Psoas muscle (tissue), 8 donors: ENCODE measurements at places on chromosomes 3 and 15. TPM values are rescaled to one million over a fixed set of nuclear protein-coding genes. Genes with fewer than 3 reads are reported as not detected.

- no peaks in the 10 kb centered on the region for H3K36me3 ChIP-seq
- H3K27me3 ChIP-seq: no peaks in the 10 kb centered on the region
- no peaks in the 10 kb centered on the region for H3K4me1 ChIP-seq
- H3K4me3 ChIP-seq: no peak overlapping the region
- H3K27ac ChIP-seq: no peak overlapping the region
These were observed 249.9 kb downstream of the ROBO1 start for GRCh38 chr3:79517766-79518413.

DNA sequence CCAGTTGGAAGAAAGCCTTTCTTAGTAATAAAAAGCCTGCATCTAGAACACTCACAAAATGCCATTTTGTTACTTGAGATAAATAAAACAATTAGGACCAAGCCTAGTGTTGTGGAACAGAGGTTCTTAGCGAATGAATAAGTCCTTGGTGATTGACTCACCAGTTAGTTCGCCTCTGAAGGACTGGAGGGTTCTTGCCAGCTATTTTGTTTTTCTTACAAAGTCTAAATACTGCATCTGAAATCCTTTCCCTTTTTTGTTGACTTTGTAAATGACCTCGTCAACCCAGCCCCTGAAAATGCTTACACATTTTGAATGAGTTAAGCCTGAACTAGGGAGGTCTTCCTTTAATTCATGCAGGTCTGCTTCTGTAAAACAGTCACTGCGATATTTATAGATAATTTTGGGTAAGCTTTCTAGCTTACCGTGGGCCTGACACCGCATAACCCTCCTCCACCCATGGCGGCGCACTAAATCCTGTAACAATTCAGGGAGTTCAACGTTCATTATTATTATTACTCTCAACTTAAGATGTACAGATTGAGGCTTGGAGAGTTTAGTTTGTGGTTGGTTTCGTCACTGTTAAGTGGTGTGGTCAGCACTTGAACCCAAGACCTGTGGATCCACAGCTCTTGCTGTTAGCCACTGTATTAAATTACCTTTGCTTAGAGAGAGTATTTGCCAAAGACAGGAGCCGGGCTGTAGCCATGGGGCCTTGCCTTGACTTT lies 45.0 kb upstream of the SACM1L start:
- H3K4me3 ChIP-seq: no peak overlapping the region
- H3K27ac ChIP-seq: peak overlapping the region; percentile 87
- H3K27me3 ChIP-seq: no peaks in the 10 kb centered on the region
- H3K4me1 ChIP-seq: peaks cover 64% of the 10 kb centered on the region

Gene GREM1
- total RNA-seq: 4.5 TPM

GRCh38 chr15:62834686-62835329 lies 207.7 kb upstream of the TPM1 start:
- H3K4me3 ChIP-seq: no peak overlapping the region
- peak overlapping the region; percentile 51 for H3K27ac ChIP-seq
- no peaks in the 10 kb centered on the region for H3K36me3 ChIP-seq
- no peak for DNase-seq

Gene TRIM42
- not detected for total RNA-seq

Gene TMC3
- total RNA-seq: not detected

DNA sequence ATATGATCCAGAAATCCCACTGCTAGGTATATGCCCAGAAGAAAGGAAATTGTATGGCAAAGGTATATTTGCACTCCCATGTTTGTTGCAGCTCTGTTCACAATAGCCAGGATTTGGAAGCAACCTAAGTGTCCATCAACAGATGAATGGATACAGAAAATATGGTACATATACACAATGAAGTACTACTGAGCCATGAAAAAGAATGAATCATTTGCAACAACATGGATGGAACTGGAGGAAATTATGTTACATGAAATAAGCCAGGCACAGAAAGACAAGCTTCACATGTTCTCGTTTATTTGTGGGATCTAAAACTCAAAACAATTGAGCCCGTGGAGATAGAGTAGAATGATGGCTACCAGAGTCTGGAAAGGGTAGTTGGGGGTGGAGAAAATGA lies 55.5 kb upstream of the BDH1 start:
- no peak for DNase-seq
- H3K4me1 ChIP-seq: no peaks in the 10 kb centered on the region
- H3K27ac ChIP-seq: no peak overlapping the region
- no peak overlapping the region for H3K4me3 ChIP-seq
- H3K36me3 ChIP-seq: peaks cover 98% of the 10 kb centered on the region
